ENCODE measurements at places on chromosomes 4 and X. TPM values are rescaled to one million over a fixed set of nuclear protein-coding genes. Genes with fewer than 3 reads are reported as not detected.

Gene DOCK11
- total RNA-seq: 44.6 TPM

DNA sequence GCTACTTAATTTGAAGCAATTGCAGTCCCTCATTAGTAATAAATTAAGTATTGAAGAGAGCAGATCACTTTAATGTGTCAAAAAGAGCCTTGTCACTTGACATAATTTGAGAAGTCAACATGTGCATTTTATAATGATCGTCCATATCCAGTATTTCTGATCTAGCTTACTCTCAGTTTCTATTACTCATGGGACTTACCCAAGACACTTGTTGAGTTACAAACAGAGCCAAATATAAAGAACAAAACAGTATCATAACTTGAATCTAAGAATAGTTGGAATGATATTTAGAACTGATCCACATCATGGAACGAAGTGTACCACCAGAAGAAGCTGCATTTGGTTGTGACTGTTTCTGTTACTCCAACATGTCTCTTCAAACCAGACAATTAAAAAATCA lies 54.7 kb downstream of the SLITRK4 start:
- H3K36me3 ChIP-seq: no peaks in the 10 kb centered on the region
- H3K4me1 ChIP-seq: no peaks in the 10 kb centered on the region
- H3K4me3 ChIP-seq: no peak overlapping the region
- H3K27me3 ChIP-seq: no peaks in the 10 kb centered on the region
- H3K27ac ChIP-seq: no peak overlapping the region

- H3K36me3 ChIP-seq: no peaks in the 10 kb centered on the region
- H3K4me3 ChIP-seq: no peak overlapping the region
- H3K27me3 ChIP-seq: no peaks in the 10 kb centered on the region
These were observed 708.8 kb upstream of the GRIA3 start for GRCh38 chrX:122475306-122475705.

Gene RADX
- 2.4 TPM for total RNA-seq

GRCh38 chrX:129572422-129572821 lies 32.4 kb downstream of the OCRL start:
- no peaks in the 10 kb centered on the region for H3K27me3 ChIP-seq
- peaks cover 2% of the 10 kb centered on the region for H3K36me3 ChIP-seq
- no peak overlapping the region for H3K4me3 ChIP-seq
- H3K4me1 ChIP-seq: no peaks in the 10 kb centered on the region

DNA sequence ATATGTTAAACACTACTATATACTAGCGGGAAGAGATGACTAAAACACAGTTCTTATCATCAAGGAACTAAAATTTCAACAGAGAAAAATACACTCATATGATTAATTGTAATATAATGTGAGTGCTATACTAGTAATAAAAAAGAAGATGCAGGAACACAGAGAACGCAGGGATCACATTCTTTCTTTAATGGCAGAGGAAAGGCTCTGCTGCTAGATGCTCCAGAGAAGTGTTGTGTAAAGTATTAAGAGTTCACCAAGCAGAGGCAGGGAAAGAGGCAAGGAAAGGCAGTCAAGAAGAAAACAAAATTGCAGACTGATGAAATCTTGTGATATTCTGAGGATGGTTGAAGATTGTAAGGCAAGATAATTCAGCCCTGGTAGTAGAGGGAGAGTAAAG lies 394.7 kb downstream of the PDGFC start:
- H3K36me3 ChIP-seq: no peaks in the 10 kb centered on the region
- no peak for DNase-seq
- no peak overlapping the region for H3K4me3 ChIP-seq
- H3K27ac ChIP-seq: no peak overlapping the region
- no peaks in the 10 kb centered on the region for H3K4me1 ChIP-seq
- no peaks in the 10 kb centered on the region for H3K27me3 ChIP-seq

- H3K27me3 ChIP-seq: no peaks in the 10 kb centered on the region
- no peak for DNase-seq
- no peaks in the 10 kb centered on the region for H3K36me3 ChIP-seq
- H3K27ac ChIP-seq: no peak overlapping the region
These were observed 166.4 kb downstream of the ARHGAP6 start for GRCh38 chrX:11499076-11500044.

DNA sequence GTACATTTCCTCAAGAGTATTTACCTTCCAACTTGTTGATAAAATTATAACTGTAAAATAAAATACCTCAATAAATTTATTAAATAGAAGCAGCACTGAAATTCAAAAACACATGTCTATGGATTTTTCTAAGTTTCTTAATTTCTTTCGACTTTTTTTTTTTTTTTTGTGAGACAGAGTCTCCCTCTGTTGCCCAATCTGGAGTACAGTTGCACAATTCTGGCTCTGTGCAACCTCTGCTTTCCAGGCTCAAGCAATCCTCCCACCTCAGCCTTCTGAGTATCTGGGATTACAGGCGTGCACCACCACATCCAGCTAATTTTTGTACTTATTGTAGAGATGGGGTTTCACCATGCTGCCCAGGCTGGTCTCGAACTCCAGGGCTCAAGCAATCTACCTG lies 79.8 kb downstream of the IQCM start:
- no peak overlapping the region for H3K4me3 ChIP-seq
- no peaks in the 10 kb centered on the region for H3K36me3 ChIP-seq
- no peaks in the 10 kb centered on the region for H3K4me1 ChIP-seq
- H3K27me3 ChIP-seq: no peaks in the 10 kb centered on the region
- no peak for DNase-seq

Gene MID1
- 19.3 TPM for total RNA-seq

DNA sequence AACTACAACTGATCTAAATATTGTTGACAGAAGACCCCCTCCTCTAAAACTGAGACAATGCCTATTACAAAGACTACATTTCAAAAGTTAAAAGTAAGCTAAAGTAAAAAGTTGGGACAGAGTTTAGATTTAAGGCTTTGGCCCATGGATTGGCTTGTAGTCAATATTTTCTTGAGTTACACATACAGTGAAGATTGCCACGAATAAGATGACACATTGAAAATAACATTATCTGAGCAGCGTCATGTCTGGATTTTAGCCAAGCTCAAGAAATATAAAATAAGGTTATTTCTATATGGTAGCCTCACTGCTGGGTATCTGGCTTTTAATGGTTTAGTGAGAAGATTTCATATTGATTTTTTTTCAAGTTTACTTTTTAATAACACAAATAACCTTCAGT lies 266.2 kb upstream of the LDB2 start:
- H3K36me3 ChIP-seq: no peaks in the 10 kb centered on the region
- no peak overlapping the region for H3K27ac ChIP-seq
- H3K27me3 ChIP-seq: no peaks in the 10 kb centered on the region
- peaks cover 6% of the 10 kb centered on the region for H3K4me1 ChIP-seq

Gene TEC
- total RNA-seq: 9.3 TPM

- peaks cover 3% of the 10 kb centered on the region for H3K4me1 ChIP-seq
- H3K36me3 ChIP-seq: no peaks in the 10 kb centered on the region
- H3K27ac ChIP-seq: no peak overlapping the region
- H3K4me3 ChIP-seq: no peak overlapping the region
- H3K27me3 ChIP-seq: no peaks in the 10 kb centered on the region
These were observed 2.4 kb upstream of the ZFP92 start for GRCh38 chrX:153408871-153409351.

- no peak overlapping the region for H3K27ac ChIP-seq
- H3K4me1 ChIP-seq: peaks cover 10% of the 10 kb centered on the region
- no peak overlapping the region for H3K4me3 ChIP-seq
- H3K36me3 ChIP-seq: no peaks in the 10 kb centered on the region
- DNase-seq: no peak
- no peaks in the 10 kb centered on the region for H3K27me3 ChIP-seq
These were observed 64.8 kb downstream of the MAML3 start for GRCh38 chr4:140089216-140089615.

Gene CLTRN
- not detected for total RNA-seq

DNA sequence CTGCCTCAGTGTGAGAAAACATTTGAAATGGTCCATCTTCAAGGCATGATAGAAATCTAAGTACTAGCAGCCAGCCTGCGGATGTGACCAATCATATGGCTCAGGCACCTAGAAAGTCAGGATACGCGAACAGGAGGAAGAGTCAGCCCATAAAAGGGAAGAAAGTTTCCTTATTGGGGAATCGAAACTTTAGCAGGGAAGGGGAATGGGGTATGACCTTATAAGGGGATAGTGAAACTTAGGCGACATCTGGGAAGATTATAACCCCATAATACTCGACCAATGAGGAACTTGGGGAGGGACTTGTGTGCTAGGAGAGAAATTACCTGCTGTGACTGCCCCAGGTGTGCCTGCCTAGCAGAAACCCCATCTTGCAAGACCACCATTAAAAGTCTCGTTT lies 26.2 kb upstream of the PYURF start:
- no peak for DNase-seq
- no peak overlapping the region for H3K4me3 ChIP-seq
- no peaks in the 10 kb centered on the region for H3K4me1 ChIP-seq
- no peaks in the 10 kb centered on the region for H3K27me3 ChIP-seq
- no peak overlapping the region for H3K27ac ChIP-seq

Gene EMCN
- total RNA-seq: 26.5 TPM

GRCh38 chr4:23877758-23878229 lies 12.1 kb downstream of the PPARGC1A start:
- H3K4me3 ChIP-seq: no peak overlapping the region
- DNase-seq: no peak
- no peaks in the 10 kb centered on the region for H3K36me3 ChIP-seq

DNA sequence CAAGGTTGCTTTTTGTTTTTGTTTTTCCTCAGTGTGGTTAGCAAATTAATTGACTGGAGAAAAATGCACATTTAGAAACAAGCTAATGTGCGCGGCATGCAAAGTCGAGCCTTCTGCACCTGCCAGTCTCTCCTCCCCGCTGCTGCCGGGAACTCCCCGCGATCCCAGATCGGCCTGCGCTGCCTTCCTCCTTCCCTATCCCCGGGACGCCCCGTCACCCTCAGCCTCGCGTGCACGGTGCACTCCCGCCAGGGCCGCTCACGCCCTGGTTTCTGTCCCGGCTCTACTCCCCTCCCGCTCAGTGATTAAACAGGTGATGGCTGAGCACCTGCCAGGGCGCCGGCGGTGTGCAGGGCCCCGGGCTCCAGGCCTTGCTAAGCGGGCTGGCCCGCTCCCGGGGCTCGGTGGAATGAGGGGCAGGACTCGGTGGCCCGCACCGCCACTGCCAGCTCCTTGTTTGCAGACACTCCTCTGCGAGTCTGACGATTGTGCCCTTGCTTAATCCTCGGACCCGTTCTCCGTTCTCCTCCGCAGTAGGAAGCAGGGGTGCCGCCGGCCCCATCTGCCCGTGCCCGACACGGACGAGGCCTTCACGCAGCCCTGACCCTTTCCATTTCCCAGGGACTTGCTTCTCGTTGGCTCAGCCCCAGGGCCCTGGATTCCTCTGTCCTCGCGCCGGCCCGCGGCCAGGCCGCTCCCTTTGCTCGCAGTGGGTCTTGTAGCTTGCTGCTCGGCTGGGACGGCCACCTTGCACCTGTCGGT lies 143.4 kb downstream of the TRIML1 start:
- no peaks in the 10 kb centered on the region for H3K27me3 ChIP-seq
- H3K4me1 ChIP-seq: no peaks in the 10 kb centered on the region

- H3K4me3 ChIP-seq: no peak overlapping the region
- no peak overlapping the region for H3K27ac ChIP-seq
- DNase-seq: no peak
- no peaks in the 10 kb centered on the region for H3K4me1 ChIP-seq
These were observed 4.9 kb downstream of the STATH start for GRCh38 chr4:70000711-70001110.

Gene STS
- 12.3 TPM for total RNA-seq

All from aorta (tissue), 5 donors.